ENCODE measurements at places on chromosomes 3 and 15.

DNA sequence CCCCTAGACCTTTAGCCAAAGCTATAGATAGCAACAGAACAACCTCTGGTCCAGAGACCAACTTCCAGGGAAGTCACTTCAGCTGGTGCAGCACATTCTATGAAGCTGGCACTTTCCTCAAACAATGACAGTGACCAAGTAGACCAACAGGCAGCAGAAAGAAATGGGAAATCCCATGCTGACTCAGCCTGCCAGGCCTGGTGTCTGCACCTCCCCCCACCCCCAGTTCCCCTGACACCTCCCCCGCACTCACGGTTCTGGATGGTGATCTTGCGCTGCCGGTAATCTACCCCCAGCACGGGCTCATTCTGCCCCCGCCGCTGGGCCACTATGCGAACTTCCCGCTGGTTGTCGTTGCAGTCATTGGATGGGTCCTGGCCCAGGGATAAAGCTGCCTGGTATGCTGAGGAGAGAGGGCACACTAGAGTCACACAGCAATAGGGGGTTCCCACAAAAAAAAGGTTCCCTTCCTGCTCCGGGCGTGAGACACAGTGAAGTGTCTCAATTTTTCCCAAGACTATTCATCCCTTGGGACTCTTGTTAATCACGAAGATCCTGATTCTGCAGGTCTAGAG, 17.0 kb downstream of the ILDR1 start:
- no peak for DNase-seq

DNA sequence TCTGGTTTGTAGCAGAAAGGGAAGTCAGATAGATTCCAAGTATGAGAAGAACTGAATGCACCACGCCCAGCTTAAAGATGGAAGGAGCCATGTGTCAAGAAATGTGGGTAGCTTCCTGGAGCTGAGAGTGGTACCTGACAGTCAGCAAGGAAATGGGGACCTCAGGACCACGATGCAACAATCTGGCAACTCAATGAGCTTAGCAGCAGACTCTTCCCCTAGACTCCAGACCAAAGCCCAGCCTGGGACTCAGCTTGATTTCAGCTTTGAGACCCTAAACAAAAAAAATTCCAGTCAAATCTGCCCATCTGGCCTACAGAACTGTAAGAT, 24.4 kb downstream of the MIX23 start:
- no peak for DNase-seq

DNA sequence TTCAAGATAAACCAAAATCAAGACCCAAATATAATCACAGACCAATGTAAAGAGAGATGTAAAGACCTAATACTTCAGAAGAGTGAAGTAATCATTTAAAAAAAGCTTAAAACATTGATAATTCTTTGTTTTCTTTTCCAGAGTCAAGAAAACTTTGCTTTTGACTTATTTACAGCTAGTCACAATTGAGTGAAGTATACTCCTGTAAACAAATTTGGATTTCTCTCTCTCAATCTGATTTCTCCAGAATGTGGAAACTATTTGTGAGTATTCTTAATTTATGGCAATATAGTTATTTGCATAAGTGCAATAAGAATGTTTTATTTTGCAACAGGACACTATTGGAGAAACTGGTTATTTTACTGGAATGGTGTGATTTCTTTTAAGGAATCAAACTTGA, 43.7 kb upstream of the ZBTB20 start:
- DNase-seq: no peak

DNA sequence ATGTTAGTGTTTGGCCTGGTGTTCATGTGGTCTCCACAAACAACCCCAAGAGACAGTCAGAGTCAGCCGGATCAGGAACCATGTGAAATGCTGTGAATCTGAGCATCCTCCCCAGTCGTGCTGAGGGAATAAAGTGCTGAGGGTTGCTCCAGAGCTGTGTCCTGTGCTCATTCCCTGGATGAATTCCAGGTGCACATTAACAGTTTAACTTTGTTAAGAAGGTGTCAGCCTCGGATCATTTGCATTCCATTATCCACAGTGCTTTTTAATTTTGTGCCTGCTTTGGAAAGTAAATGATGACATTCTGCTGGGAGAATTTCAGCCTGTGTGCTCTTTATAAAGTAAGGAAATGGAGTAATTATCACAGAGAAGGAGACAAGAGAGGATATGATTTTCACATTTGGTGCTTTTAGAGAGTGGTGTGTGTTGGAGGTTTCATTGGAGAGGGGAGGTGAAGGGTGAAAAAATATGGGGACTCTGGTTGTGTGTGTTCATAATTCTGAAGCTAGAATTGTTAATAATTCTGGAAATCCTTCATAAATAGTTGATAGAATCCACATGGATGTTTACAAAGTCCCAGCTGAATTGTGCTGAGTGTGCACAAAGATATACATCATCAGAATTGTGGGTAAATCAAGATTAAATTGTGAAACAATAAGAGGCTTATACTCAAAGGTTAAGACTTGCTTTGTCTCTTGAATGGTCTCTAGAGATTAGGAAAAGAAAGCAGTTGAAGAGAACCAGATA, 621.4 kb downstream of the AGBL1 start:
- DNase-seq: no peak

- no peak for DNase-seq
Observed at GRCh38 chr3:126912027-126912422, 70.9 kb upstream of the PLXNA1 start.

GRCh38 chr3:114697401-114697800, 403.6 kb downstream of the TIGIT start:
- no peak for DNase-seq

GRCh38 chr15:86892774-86893449, 813.2 kb downstream of the AGBL1 start:
- DNase-seq: no peak

GRCh38 chr3:7392206-7392605, 531.3 kb downstream of the GRM7 start:
- DNase-seq: no peak

DNA sequence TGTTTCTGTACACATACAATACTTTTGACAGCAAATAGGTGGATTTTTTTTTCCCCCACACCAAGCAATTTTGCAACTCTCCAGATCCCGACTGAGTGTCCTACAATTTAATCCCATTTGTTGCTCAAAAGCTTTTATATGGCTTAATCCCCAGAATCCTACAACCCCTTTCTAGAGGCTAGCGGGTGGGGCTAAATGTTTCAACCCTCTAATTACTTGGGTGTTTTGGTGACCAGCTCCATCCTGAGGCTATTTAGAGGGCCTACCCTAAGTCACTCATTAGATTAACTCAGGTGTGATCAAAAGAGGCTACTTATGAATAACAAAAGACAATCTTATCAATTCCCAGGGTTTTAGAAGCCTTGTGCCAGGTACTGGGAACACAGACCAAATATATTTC, 21.0 kb upstream of the FBXL2 start:
- DNase-seq: no peak

- DNase-seq: no peak
Observed at GRCh38 chr3:27575499-27575898, 91.3 kb upstream of the SLC4A7 start.

DNA sequence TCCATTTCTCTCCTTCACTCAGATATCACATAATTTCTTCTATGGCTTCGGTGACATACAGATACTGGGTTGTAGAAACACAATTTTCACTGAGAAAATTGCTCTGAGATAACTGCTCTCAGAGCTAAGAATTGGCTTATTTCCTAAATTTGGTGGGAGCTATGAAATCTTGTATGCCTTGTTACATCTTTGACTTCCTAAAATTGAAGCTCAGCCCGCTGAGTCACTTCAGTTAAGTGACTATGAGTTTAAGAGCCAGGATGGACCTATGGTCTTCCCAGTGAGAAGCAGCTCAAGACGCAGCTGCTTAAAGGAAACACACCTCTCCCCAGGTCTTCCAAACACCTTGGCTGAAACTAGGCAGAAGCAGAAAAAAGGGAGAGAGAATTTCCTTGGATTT, 56.4 kb downstream of the EFHB start:
- no peak for DNase-seq

GRCh38 chr15:98855067-98855814, 152.4 kb downstream of the PGPEP1L start:
- no peak for DNase-seq

- no peak for DNase-seq
Observed at GRCh38 chr3:153285194-153285641, 123.2 kb downstream of the RAP2B start.

- peak; percentile 71 for DNase-seq
Observed at GRCh38 chr3:71372911-71373637, 210.5 kb downstream of the FOXP1 start.

DNA sequence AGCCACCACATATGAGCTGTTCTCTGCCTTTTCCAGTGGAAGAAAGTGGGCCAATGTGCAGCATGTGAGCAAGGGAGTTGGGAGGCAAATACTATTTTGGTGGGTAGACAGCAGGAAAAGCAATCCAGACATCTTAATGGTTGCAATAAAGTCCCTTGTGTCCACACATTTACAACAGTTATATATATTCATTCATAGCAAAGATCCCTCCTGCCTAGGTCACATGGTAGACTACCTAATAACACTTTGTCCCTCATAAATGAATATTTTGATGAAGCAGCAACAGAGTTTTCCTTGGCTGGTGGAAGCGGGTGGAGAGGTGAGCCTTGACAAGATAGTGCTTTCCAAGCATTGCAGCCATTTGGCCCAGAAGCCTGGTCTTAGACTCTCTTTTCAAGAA, 6.2 kb upstream of the NSMCE3 start:
- DNase-seq: no peak

- DNase-seq: peak; percentile 79
Observed at GRCh38 chr3:126083511-126083912, 412 bp downstream of the SLC41A3 start.

- DNase-seq: no peak
Observed at GRCh38 chr15:78084449-78084750, 6.9 kb upstream of the TBC1D2B start.

DNA sequence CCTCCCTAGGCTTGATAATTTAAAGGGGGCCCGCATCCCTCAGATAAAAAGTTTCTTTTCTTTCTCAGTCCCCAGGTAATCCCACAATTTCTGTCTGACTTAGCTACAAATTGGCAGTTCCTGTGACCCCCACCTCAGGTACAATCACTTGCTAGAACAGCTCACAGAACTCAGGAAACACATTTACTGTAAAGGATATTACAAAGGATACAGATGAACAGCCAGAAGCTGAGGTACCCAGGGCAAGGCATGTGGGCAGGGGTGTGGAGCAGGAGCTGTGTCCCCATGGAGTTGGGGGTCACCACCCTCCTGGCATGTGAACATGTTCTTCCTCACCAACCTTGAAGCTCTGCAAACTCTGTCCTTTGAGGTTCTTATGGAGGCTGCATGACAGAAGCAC, 73.8 kb downstream of the CMTM8 start:
- DNase-seq: no peak

DNA sequence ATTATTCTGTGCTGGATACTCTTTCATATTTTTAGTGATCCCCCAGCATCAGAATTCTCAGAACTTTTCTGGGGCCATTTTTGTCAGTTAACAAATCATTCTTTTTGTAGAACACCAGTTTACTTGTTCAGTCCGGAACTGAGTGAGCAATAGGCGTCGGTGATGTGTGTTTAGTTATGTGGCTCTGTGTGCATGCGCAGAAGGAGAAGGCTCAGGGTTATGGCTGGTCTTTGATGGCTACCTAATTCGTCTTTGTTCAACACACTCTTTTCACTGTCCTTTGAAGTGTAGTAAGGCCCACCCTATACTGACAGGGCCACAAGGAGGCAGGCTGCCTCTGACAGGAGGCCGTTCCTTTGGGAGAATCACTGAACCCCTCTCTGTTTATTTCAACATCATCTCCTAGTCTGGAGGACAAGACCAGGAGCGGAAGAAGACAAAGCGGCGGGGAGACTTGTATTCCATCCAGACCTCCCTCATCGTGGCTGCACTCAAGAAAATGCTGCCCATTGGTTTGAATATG, 158.2 kb upstream of the CHRM5 start:
- no peak for DNase-seq

DNA sequence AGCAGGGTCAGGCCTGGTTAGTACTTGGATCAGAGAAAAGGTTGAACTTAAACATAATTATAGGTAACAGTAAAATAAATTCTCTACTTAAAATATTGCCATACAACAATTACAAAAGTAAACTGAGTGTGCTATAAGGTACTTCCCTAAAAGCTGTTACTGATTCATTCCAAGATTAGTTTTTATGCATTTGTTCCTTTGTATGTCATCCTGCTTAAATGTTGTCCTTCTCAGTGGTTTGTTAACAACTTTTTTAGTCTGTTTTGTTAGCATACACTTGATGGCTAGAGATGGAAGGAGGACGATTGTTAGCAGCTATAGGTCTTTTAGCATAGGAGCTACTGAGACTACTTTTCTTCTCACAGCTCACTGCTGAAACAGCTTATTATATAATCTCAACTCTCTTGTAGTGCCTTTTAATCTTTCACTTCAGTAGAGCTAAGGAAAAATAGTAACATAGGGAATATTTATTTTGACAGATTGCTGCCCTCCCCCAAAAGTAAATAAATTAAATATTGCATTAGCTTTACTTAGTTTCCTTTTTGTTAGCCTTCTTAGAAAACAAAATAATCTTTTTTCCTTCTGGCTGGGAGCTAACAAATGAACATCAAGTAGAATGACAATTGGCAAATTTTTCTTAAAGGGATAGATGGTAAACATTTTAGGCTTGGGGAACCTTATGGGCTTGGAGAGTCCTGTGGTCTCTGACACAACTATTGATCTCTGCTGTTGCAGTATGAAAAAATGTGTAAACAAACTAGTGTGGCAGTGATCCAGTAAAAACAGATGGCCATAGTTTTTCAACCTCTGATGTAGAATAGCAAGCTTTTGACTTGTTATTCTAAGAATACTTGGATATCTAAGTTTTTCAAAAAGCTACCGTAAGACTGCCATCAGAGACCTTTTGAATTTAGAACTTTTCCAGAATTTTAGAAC, 39.5 kb downstream of the USP8 start:
- no peak for DNase-seq

DNA sequence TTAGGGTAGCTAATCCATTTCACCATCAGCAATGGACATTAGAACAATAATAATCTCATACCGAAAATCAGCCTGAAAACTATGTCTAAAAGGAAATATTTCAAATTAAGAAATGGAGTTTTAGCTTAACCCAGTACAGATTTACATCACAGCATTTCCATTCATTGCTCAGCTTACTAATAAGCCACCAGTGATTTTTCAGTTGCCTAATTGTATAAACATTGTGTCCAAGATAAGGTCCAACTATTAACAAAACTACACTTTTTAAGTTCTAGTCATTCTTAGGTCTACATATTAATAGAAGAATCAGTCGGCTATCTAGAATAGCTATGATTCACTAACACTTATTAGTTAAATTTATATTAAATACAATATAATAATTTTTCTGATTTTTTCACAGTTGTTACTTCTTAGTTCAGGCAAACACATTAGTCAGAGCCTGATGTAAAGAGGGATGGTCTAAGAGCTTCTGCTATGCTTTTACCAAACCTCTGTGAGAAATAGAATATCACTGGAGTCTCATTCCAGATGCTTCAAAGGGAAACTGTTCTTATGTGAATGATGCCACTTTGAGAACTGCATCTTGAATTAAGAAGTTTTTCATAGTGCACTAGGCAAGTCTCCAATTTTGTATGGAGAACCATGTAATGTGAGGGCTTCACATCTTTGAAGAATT, 74.1 kb downstream of the CMSS1 start:
- DNase-seq: no peak

- no peak for DNase-seq
Observed at GRCh38 chr3:13536432-13536831, 12.5 kb upstream of the FBLN2 start.

Data from Karpas-422 (cell line).